ENCODE measurements at places on chromosomes 6 and 20.

- no peak for DNase-seq
Measured at GRCh38 chr6:116990679-116991078, 113.6 kb downstream of the RFX6 start.

DNA sequence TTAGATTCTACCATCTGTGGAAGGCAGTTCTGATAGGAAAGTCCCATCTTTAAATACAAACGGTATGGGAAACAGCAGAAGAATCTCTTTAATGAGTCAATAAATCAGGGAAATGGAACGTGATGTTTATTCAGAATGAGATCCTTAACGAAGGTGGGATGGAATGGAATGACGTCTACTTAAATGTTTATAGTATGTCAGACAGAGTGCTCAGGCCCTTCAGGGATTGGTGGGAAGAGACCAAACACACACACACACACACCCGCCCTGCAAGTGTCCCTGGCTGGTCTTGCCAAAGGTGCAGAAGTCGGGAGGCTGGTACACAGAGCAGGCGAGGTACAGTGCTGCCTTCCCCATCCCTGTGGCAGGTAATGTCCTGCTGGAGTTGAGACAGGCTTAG lies 164.0 kb downstream of the FARS2 start:
- no peak for DNase-seq

DNA sequence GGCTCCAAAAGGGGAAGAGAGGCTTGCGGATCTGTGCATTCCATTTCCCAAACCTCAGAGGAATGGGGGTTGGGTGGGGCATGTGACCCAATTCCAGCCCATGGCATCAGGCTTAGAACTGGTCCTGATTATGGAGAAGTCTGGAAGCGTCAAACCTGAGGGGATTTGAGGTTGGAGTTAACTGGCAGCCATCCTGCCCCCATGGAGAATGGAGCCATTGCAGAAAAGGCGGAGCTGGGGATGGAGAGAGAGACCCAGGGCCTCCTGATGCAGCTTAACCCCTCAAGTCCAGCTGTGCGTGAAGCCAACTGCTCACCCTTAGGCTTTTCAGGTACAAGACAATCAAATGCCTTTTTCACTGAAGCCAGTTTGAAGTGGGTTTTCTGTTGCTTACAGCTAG lies 9.9 kb upstream of the SDCBP2 start:
- DNase-seq: peak; percentile 50

DNA sequence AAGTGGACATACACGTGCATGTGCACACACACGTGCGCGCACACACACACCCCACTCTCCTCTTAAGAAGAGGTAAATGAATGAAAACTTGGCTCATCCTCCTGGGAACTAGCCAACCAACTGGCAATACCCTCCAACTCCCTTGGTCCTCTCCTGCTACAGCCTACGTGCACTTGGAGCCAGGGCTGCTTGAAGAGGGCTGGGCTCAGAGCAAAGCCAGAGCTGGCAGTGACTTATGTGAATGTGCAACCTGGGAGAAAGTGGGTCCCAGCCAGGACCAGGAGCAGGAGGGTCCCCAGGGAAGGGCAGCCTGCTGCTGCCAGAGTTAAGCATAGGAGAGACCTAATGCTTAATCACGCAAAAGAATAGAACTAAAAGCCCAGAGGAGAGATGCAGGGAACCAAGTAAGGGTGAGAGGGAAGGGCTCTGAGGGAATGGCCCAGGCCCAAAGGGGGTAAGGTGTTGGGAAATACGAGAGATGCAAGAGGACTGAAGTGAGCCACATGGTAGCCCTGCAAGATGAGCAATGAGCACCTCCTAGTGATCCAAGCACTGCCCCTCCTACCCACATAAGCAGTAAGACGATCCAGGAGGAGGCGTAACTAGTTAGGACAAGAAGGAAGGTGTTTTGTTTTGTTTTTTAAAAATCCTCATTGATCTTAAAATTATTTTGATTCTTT lies 24.7 kb downstream of the TRAF3IP2 start:
- peak; percentile 42 for DNase-seq

DNA sequence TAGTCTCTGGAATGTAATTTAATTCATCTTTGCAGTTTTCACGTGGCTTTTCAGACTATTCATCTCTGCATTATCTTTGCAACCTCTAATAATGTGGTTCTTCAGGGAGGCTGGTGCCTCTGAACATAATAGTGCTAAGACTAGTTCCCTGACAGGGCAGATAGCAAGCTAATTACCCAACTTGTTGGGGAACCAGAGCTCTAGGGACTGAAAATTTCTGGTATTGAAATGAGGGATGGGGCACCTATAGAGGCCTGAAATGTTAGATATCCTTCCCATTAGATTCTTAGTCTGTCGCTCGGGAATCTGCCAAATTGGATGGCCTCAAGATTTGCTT lies 693.6 kb upstream of the MAP3K7 start:
- no peak for DNase-seq

- no peak for DNase-seq
Measured at GRCh38 chr6:31575335-31575901, at the start of gene TNF. TNF (plus strand) TSS chr6:31575565; CDS start chr6:31575742, 177 bp downstream.

GRCh38 chr6:138468320-138469015 lies 30.8 kb downstream of the NHSL1 start:
- DNase-seq: no peak

DNA sequence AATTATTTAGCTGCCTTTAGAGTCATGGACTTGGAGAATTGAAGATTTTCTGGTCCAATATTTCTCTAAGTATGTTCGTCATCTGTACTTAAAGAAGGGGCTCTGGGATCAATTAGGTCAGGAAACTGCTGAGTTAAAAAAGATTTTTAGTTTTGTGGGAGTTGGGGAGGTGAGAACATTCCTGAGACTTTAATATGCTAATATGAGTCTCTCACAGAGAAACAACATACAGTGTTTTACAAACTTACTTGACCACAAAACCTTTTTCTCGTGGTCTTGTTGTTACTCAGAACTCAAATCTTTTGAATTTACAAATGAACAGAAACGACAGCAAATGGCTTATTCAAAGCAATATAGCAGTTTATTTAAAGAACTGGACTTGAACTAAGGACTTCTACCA lies 67.9 kb downstream of the LIN28B start:
- no peak for DNase-seq

GRCh38 chr6:11271228-11272020 lies 39.0 kb upstream of the NEDD9 start:
- no peak for DNase-seq

DNA sequence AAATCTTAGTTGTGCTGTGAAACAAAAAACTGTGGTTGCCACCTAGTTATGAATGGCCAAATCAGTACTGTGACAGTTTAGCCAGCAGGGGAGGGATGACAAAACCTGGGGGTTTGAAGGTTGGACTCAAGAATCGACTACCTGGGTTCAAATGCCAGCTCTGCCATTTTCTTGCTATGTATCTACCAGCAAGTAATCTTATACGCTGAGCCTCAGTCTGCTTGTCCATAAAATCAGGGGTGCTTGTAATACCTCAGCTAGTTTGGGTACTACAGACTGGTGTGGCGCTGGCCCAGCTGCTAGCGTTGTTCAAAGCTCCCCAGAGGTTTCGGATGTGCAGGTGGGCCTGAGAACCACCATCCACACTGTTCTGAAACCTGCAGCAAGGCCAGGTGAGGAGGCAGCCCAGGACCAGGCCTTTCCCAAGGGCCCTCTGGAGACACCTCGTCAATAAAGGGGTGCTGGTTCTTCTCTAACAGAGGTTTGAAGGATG lies 40.4 kb downstream of the TRAM2 start:
- DNase-seq: no peak

DNA sequence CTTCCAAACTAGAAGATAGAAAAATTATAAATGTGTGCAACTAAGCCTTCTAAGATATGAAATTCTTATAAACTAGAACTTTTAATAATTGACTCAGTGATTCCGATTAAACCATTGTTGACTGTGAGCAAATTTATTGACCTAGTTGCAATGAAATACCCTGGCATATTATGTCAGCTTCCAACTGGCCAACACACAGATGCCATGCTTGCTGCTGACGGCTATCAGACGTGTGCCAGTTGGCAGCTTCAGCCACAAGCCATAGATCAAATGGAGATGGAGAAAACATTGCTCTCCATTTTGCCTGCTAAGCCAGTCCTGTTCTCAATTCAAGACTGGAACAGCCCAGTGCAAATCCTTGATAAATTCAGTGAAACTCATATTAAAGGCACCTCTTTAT lies 101.7 kb upstream of the HDGFL1 start:
- DNase-seq: no peak

DNA sequence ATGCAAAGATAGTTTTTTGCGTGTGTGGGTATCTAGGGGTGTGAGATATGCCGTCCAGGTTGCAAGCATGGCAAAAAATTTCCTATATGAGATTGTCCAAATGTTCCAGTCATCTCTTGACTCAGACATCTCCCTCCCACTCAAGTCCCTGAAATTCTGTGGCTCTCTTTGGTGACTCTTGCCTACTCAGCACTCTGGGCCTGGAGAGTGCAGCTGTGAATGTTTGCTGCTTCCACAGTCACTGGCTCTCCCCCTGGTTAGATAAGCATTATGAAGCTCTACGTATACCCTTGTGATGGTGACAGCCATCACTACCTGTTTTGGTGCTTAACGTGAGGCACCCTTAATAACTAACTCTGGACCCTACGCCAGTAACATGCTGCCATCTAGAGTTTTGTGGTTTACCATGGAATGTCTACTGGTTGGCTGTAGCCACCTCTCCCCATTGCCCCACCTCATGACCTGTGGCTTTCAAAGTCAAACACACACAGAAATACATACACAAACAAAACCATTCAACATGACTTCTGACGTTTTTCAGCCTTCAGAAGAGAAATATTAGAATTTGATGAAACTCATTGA lies 621.9 kb upstream of the CITED2 start:
- no peak for DNase-seq

DNA sequence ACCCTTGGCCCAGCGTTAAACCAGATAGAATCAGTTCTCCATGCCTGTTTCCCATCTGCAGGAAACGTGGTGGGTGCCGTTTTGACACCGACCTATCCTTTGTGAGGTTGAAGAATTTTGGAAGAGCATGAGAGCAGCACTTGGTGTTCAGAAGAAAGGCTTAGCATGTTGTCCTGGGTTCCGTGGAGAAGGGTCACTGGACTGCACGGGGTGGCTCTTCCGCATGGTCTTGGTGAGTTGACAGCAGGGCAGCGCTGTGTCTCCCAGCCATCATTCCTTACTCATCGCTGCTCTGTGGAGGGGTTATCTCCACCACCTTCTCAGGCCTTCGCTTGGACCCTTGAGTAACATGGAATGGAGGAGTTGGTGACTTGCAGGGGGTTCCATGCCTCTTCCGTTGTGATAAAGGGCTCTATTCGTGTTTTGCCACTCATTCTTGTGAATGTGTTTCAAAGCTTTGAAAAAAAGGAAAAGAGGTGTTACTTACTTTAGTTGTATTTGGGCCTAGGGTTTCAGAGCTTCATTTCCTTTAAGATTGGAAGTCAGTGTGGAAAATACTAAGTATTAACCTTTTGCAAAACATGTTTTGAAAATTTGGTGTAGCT lies 8.2 kb downstream of the HIVEP1 start:
- no peak for DNase-seq

DNA sequence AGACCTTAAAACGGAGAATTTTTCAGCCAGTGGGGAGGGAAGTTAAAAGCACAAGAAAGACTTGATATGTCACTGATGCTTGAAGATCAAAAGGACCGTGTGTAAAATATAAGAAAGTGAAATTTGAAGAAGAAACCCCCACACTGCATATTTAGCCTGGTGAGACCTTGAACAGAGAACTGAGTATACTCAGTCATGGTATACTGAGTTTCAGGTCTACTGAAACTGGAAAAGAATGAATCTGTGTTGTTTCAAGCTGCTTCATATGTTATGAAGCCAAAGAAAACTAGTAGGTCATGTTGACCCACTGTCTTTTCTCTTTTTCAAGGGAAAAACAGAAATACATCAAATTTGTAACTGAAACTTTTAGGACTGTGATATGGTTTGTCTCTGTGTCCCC lies 443.8 kb upstream of the GJE1 start:
- no peak for DNase-seq

- DNase-seq: no peak
Measured at GRCh38 chr20:44188752-44189151, 1.8 kb upstream of the JPH2 start.

DNA sequence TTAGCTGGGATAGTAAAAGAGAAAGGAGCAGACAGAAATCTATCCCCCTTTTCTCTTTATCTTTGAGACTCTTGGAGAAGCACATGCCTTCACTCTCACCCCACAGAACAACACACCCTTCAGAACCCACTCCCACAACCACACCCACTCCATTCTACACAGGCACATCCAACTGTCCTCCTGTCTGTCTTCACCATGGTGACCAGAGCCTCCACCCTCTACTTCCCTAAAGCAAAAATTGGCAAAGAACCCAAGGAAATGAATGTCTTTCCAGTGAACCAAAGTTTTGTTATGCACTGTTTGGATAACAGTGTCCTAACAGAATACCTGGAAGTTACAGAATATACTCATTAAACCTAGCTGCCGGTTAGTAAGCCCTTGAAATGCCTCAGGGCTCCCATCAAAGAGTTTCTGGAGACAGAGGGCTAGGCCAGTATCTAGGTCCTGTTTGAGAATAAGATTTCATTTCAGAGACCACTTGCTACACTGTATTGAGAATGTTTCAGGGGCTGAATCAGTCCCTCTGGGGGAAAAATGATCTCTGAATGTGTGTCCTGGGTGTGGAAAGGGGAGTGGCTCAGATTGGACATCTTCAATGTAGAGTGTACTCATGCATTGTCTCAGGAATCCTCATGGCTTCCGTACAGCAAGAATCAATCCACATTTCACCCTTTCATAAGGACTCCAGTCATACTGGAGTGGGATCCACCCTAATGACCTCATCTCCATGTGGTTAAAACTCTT lies 101.1 kb downstream of the LY86 start:
- peak; percentile 59 for DNase-seq

DNA sequence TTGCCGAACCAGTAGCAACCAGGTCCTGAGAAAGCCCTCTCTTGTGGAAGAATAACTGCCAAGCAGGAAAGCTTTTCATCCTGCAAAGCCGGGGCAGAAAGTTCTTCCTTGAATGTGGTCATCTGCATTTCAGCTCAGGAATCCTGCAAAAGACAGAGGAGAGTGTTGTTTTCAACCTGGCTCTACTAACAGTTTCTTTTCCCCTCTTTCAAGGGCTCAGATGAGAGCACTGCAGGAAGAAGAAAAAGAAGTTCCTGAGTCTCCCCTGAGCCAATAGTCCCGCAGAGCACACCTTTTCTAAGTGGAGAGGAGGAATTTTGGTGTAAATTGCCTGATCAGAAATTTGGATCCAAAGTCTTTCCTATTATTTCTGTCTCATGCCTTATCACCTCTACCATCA lies 10.7 kb downstream of the HLA-DRB1 start:
- DNase-seq: no peak

DNA sequence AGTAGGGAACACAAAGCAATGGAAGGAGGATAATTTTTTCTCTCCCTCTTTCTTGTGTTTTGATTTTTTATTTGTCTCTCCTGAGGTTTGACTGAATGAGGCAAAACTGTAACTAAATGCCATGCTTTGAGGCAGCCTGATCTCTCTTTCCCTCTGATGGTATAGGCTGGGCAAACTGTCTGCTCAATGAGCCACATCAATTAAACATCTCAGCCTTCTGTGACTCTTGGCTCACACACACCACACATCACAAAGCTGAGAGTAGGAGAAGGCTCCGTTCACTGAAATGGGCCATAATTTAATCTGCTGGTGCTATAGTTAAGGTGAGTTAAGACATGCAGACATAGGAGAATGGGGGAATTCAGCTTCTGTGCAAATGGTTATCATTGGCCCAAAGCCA lies 28.1 kb upstream of the SCGN start:
- DNase-seq: no peak

GRCh38 chr6:36924131-36924530 lies 30.4 kb upstream of the PI16 start:
- DNase-seq: no peak

- no peak for DNase-seq
Measured at GRCh38 chr20:25025986-25026605, 31.8 kb downstream of the ACSS1 start.

Measured in AG20443 (cell line).